ENCODE measurements at places on chromosomes 4 and X.

GRCh38 chrX:44871114-44871645, 1.8 kb upstream of the KDM6A start:
- peak; percentile 5 for DNase-seq

- no peak for DNase-seq
Observed at GRCh38 chr4:180947425-180947824, 1295.8 kb upstream of the TENM3 start.

GRCh38 chrX:14670819-14671218, 141.5 kb downstream of the GLRA2 start:
- no peak for DNase-seq

- DNase-seq = peak; percentile 35
Observed at GRCh38 chr4:76233083-76233482, 18.4 kb upstream of the FAM47E start.

DNA sequence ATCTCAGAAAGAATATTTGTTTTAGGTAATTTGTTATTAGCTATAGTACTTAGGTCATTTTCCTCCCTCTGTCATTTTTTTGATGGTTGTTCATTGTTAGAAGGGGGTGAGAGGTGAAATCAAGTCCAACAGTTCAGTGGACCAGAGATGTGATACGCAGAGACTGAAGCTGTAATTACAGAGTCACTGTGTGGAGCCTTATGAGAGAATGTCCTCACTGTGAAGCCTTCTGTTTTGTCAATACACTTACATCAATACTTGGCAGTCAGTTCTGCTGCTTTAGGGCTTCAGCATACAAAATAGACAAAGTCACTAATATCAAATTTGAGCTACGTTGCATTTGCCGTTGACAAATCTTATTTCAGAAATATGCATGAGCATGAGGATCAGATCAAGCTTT, 692.5 kb downstream of the C4orf33 start:
- DNase-seq = no peak

DNA sequence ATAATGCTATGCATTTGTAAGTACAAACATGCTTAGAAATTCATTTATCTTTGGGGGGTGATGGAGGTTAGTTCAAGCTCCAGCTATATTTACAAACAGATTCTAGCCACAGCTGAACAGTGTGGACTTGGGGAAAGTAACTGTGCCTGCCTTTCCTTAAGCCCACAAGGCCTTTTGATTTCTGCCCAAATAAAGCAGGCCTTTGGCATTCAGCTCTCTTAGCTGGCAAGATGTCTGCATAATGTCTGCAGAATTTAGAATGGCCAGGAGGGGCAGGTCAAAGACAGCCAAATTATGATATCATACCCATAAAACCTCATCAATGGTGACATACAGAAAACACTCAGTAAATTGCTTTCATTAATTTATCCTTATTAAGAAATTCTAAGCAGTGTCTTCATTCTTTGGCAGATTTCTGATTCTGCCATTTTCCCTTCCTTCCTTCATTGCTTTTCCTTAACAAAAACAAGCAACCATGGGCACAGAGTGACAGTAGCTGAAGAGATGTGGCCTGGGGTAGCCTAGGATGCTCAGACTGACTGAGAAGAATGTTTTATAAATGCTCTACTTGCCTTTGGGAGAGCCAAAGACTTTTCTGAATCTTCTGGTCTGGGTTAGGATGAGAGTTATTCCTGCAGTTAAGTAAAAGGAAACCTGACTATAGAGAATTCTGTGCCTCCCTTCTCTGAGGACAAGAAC, 538.7 kb upstream of the NR3C2 start:
- no peak for DNase-seq

- peak; percentile 12 for DNase-seq
Observed at GRCh38 chrX:68696267-68696990, 49.0 kb downstream of the STARD8 start.

GRCh38 chrX:153420851-153421599, 9.8 kb downstream of the ZFP92 start:
- DNase-seq = no peak

- no peak for DNase-seq
Observed at GRCh38 chrX:10486373-10486772, 134.0 kb downstream of the MID1 start.

DNA sequence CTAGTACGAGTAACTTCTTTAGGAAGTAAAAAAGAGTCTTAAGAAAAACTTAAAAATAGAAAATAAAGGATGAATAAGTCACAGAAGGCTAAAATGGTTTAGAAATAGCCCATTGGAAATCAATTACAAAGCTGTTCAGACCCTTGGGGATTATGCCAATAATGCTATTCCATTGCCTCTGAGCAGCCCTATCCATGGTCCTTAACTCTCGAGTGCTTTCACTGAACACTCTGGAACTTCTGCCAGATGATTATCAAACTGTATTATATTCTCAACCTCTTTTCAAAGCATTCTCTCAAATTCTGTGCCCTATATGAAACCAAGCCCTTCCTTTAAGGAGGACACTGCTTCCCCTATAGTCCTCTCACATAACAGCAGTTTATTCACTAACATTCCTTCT, 17.0 kb downstream of the SLC9B1 start:
- no peak for DNase-seq

- no peak for DNase-seq
Observed at GRCh38 chr4:119321921-119322687, at the start of gene FABP2. FABP2 (minus strand) TSS chr4:119322138; CDS start chr4:119322102, 36 bp downstream.

GRCh38 chrX:137587151-137587550, 21.2 kb downstream of the ZIC3 start:
- DNase-seq = no peak

DNA sequence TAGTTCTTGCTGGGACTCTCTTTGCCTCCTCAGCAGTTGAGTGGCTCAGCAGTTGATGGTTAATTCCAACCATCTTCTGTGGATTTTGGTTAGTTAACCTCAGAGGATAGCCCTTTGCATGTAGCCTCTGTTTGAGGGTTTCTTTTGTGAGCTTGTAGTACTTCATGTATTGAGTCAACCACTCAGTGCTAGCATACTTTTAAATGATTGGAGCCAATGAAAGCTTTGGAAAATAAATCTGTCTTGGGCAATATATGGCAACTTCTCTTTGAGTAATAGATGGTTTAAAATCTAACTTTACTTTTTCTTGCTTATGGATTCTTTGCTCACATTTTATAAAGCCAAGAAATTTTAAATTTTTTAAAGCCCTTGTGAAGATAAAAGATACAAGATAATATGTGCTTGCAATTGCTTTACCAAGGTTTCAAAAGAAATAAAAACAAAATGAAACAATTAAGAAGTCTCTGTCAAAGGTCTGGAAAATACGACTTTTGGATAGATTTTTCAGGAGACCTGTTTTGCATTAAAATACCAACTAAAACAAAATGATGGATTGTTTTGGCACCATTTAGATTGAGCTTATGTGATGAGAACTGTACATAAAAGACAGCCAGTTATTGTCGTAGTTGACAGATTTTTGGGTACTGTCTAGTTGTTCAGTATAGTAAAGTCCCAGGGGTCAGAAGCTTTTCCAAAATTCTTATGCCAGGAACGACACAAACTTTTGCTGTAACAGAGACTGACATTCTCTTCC, 181.9 kb downstream of the SPRY1 start:
- no peak for DNase-seq

DNA sequence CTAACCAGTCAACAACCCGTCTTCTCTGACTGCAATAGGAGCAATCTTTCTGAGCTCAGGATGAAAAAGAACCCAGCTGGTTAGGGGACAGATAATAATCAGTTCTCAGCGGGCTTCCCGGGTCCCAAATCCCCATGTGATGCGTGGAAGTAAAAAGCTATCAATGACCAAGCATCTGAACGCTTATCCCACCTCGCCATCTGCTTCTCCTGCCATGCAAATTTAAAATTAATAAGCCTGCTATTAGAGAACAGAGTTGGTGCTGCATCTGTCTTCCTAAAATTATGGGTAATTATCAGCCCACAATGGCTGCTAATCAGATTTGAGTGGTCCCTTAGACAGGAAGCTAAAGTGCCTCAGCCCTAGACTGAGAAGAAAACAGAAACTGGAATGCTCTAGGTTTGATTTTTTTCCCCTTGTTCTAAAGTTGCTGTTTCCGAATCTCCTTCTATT, 37.5 kb downstream of the AFAP1 start:
- DNase-seq = no peak

DNA sequence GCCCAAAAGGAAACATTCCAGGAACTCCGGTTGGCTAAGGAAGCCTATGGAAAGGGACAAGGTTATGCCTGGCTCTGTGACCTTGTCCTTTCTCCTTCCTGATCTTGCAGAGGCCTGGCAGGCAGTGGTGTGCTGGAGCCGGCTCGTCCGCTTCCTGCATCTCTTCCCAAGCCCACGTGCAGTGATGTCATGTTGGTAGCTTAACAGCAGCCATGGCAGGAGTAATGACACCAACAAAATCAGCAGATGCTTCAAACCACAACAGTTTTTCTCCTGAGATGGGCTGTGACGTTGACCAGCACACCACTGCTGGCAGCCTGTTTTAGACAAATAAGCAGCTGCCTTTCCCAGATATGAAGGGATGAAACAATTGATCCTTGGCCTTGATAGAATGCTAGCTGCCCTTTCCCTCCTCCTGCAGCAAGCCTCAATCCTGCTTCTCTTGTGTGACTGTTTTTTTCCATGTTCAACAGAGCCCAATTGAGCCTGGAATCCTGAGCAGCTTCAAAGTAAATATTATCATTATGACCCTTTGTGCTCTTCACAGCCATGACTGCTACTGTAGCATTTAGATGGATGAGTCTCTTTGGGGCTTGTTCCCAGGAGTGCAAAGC, 23.4 kb downstream of the SEPTIN6 start:
- no peak for DNase-seq

GRCh38 chrX:134460005-134460861, at the start of gene HPRT1:
HPRT1 (plus strand) TSS chrX:134460165; CDS start chrX:134460312, 147 bp downstream.
- DNase-seq = peak; percentile 74

- no peak for DNase-seq
Observed at GRCh38 chr4:4666187-4666586, 124.3 kb upstream of the STX18 start.

- DNase-seq = no peak
Observed at GRCh38 chr4:55435141-55435841, 39.5 kb downstream of the TMEM165 start.

GRCh38 chrX:75151827-75152592, 4.1 kb downstream of the ABCB7 start:
- DNase-seq = no peak

DNA sequence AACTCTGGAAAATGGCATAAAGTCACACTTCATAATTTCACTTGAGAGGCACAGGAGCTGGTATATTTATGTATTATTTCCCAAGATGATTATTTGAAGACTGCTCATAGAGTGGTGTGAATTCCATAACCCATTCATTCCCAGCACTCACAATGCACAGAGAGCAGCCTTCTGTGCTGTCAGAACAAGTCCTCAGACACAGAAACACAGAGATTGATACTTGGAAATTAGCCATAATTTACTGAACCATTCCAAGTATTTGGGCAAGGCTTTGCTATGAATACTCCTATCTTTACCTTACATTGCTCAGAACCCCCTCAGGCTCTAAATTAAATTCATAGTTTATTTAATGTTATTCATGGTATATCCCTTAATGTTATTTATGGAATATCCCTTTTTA, 53.6 kb downstream of the PABPC4L start:
- DNase-seq = no peak

- DNase-seq = no peak
Observed at GRCh38 chrX:1239681-1240142, 27.3 kb upstream of the CRLF2 start.

DNA sequence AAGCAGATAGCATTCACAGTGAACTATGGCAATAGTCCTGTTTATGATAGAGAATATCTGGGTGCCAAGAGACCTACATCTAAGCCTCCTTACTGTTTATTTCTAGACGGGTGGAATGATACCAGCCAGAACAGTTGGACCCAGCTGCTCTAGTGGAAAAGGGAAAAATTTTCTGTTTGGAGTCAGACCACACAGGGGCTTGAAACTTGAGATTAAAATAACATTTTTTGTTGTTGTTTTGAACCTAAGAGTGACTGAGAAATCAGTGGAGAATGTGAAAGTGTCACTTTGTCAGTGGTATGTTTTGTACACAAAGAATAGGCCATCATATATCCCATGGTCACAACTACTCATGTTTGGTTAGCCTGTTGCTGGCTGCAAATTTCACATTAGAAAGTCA, 105.7 kb downstream of the AGTR2 start:
- no peak for DNase-seq

- no peak for DNase-seq
Observed at GRCh38 chr4:4289597-4289940, 385 bp downstream of the LYAR start.

GRCh38 chrX:148872161-148872535, 371.7 kb downstream of the AFF2 start:
- DNase-seq = no peak

DNA sequence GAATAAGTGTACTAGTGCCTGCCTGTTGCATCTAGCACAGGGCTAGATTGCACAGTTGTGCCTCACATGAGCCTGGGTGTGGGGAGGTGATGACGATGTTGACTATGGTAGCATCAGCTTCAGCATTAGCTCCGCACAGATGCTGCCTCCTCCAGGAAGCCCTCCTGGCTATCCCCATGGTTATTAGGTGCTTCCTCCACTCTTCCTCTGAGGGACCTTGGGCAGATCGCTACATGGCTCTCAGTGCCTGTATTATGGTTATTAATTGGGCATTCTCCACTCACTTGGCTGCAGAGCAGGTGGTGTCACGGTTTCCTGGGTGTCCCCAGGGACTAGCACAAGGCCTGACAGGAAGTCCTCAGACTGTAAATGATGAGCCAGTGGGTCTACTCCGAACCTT, 325.6 kb downstream of the ARHGAP10 start:
- DNase-seq = no peak

GRCh38 chrX:97145934-97146333, 262.2 kb downstream of the RPA4 start:
- DNase-seq = no peak

DNA sequence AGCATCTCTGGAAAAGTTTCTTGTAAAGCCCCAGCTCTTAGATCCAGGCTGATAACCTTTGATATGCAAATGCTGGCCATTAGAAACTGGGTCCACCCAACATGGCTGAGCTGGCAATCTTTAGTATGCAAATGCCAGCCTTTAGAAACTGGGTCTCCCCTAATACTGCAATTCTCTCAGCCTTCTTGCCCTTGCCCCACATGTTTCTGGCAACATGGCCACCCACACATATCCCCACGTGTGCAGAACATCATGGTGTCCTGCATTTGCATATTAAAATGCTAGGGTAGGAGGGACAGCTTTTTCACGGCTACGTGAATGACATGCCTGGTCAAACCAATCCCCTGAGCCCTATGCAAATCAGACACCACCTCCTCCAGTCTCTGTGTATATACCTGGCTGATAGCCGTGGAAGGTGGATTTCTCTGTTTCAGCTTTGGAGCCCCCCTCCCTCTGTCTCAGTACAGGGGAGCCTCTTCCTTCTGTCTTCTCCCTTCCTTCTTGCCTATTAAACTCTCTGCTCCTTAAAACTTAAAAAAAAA, 344.0 kb upstream of the NWD2 start:
- DNase-seq = no peak

GRCh38 chrX:38970074-38970473, 168.8 kb downstream of the MID1IP1 start:
- DNase-seq = no peak

DNA sequence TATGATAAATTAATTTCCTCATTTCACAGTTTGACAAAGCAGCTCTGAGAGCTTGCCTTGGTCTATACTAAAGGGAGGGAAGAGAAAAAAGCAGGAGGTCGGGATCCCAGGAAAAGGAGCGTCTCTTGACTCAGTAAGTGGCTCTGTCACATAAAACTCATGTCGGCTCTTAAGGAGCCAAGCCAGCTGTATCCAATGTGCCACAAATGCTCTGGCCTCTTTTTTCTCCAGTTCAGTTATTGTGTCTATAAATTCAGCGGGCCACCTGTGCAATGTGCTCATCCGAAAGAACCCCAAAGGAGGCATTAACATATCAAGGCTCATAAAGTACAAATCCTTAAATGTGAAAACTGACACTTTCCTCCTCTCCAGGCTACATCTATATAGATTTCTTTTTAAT, 337.7 kb upstream of the FAM241A start:
- DNase-seq = no peak

- DNase-seq = peak; percentile 17
Observed at GRCh38 chrX:48533165-48533564, 6.3 kb upstream of the TBC1D25 start.

Data from hematopoietic multipotent progenitor cell treated with erythropoietin and hydrocortisone succinate and interleukin-3 and kit ligand, for 17 days (in vitro differentiated cells).